ENCODE measurements at places on chromosomes 6 and 20.
A peak's percentile ranks its signal among the peaks of the same experiment; 100 is the strongest.

GRCh38 chr6:24251339-24251738 is 106.5 kb downstream of the DCDC2 start:
- no peak for DNase-seq

DNA sequence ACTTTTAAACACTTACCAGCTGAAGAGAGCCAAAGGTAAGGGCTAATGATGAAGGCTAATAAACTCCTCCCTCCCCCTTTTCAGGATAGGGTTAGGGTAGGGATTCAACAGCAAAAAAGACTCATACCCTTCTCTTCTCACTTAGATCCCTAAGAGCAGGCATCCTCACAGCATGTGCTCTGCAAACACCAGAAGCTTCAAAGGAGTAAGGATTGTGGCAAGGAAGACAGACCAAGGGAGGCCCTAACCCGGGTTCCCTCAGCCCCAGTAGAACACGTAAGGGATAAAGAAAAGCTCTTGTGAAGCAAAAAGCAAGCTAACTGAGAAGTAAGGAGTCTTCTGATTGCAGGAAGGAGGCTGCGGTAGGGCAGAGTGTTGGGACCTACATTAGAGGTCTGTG is 11.6 kb downstream of the MAP3K7 start:
- DNase-seq: no peak

- DNase-seq: no peak
Observed at GRCh38 chr20:57695012-57695411, 14.8 kb downstream of the PMEPA1 start.

- no peak for DNase-seq
Observed at GRCh38 chr20:61629602-61630390, 377.7 kb downstream of the CDH4 start.

GRCh38 chr6:46969206-46969605 is 47.5 kb upstream of the ADGRF5 start:
- no peak for DNase-seq

- peak; percentile 20 for DNase-seq
Observed at GRCh38 chr20:35511814-35512420, 17.5 kb downstream of the C20orf173 start.

DNA sequence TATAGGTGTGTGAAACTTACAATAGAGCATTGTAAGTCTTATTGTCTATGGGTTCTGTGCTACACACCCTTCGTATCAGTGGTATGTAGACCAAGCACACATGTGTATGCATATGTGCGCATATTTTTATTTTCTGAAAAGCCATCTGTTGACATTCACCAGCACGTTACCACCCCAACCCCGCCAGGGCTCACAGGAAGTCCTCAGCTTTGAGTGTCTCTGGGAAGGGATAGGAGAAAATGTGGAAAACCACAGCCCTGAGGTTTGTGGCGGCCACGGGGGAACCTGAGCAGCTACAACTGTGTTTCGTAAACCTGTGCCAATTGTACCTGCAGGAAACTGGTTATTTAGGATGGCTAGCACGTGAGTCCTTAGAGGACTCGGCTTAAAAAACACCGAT is 123.3 kb upstream of the PHACTR3 start:
- DNase-seq: no peak

GRCh38 chr20:58577871-58578598 is 62.8 kb upstream of the APCDD1L start:
- DNase-seq: no peak

- DNase-seq: peak; percentile 40
Observed at GRCh38 chr20:41316602-41317545, 657 bp downstream of the ZHX3 start.

DNA sequence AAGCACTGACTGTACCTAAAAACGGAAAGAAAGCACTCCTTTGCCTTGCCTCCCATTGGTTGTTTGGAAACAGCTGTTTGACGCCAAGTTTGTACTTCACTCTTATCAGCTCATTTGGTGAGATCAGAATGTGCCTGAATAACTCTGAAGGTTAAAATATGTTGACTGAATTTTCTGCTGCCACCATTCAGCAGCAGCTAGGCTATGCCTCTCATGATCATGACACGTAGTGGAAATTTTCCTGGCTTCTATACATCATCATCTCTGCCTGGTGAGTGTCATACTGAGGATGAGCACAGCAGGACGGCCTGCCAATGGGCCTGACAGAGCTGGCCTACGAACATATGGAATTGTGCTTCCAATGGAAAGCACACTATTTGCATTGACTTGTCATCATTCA is 704.9 kb upstream of the CITED2 start:
- DNase-seq: no peak

- no peak for DNase-seq
Observed at GRCh38 chr6:28215425-28215824, 9.7 kb upstream of the ZSCAN9 start.

GRCh38 chr20:63854069-63854765 is 7.1 kb upstream of the ABHD16B start:
- DNase-seq: peak; percentile 32

DNA sequence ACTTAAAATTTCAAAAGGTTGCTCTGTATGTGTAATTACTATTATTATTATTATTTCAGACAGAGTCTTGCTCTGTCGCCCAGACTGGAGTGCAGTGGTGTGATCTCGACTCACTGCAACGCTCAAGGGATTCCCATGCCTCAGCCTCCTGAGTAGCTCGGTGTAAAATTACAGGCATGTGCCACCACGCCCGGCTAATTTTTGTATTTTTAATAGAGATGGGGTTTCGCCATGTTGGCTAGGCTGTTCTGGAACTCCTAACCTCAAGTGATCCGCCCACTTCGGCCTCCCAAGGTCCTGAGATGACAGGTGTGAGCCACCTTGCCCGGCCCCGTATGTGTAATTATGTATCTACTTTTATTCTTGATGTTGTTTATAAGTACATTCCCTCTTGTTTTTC is 65.3 kb upstream of the ZNF217 start:
- no peak for DNase-seq

- DNase-seq: no peak
Observed at GRCh38 chr6:56393615-56394612, 146.5 kb upstream of the COL21A1 start.

- DNase-seq: no peak
Observed at GRCh38 chr6:79796197-79796596, 151.2 kb downstream of the ELOVL4 start.

DNA sequence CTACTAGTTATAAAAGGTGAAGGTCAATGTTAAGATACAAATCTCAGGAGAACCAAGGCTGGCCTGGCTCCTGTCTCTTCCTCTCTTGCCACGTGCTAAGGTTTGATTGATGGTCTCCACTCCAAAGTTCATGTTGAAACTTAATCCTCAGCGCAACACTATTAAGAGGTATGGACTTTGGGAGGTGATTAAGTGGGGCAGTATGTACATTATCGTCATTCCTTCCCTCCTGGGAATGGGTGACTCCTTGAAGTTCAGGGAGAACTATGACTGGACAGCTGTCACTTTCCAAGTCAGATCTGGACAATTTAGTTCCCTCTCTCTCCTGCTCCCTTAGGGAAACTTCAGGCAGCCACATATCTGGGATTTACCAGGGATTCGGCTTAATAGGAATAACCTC is 50.5 kb downstream of the KCNK5 start:
- no peak for DNase-seq

- DNase-seq: no peak
Observed at GRCh38 chr6:52388790-52389189, 26.8 kb downstream of the PAQR8 start.

- DNase-seq: peak; percentile 87
Observed at GRCh38 chr6:149723771-149724417, 6.0 kb upstream of the LATS1 start.

GRCh38 chr6:2140438-2141128 is 104.8 kb downstream of the GMDS start:
- DNase-seq: no peak

DNA sequence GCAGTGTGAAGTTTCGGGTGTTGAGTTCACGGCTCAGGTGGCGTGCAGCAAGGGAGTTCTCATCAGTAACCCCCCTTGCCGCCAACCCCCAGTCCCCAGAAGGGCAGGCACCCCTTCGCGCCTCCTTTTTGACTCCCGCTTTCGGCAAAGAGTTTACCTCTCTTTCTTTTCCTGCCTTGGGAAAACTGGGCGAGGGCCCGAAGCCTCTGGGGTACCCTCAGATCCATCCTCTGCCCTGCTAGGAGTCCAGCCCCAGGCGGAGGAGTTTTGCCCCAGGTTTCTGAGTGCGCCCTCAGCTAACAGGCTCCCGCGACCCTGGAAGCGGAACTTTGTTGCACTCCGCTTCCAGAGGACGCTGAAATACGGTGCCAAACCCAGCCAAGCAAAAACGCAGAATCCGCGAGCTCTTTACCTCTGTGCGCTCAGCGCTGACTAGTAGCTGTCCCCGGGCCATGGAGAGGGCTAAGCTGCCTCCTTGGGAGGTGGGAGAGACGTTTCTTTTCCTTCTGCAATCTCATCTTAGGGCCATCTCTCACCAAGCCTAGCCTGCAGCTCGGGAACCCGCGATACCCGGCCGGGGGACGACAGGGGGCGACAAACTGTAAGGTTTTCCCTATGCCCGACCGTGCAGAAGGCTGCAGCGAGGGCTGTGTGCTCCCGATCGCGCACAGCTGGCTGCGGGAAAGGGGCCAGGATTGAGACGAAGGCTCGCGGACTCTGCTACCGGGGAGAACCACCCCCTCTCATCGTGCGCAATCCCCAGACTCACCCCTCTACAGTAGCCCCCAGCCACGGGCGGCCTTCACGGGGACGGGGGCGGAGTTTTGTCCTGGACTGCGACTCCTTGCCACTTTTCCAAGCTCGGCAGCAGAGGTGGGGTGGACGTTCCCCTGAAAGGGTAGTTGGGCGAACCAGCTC is 2.7 kb upstream of the PAX1 start:
- DNase-seq: no peak

DNA sequence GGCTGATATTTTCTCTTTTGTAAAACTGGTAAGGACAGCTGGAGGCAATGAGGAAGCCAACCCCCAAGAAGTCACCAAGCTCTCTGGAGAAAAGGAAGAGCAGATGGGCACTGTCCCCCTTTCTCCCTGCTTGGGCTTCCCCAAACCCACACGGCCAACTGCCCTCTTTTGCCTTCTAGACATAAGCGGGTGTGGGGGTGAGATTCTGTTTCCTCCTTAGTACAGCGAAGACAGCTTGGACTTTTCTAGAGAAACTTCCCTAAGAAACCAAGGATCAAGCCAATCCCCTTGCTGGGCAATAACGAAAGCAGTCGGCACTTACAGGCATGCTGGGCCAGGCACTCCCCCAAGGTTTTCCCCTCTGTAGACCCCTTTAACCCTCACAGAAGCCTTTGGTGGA is 110.3 kb downstream of the CDC5L start:
- no peak for DNase-seq

DNA sequence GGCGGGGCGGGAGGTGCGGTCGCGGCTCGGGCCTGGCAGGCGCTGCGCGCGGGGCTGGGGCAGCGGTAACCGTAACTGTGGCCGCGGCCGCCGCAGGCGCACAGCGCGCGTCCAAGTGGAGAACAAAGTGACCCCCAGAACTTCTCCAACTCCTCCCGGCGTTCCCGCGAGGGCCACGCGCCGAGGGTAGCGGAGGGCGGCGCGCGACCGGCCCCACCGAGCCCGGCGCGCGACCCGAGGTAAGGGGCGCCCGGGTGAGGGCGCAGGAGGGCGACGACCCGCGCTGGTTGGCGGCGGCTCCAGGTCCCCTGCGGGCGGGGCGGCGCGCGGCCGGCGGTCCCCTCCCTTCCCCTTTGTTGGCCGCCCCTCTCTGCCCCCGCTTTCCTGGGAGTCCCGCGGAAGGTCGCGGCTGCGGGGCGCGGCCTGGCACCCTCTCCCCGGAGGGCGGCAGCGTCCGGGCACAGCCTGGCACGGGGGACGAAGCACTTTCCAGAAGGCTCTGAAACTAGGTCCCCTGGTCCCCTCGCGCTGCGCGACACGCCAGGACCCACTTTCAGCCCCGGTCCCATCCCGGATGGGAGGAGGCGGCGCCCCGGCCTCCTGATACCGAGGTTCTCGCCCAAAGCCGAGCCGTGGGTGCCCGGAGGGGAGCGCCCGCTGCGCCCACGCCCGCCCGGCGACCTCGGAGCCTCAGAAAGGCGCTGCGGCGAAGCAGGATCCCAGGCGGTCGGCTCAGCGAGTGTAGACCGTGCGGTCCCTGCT is at the start of gene TIAM2:
TSS of gene TIAM2 (plus strand) at position 62 of the 762 bp plus-strand sequence. CDS start 133,909 bp downstream, outside the sequence.
- no peak for DNase-seq

DNA sequence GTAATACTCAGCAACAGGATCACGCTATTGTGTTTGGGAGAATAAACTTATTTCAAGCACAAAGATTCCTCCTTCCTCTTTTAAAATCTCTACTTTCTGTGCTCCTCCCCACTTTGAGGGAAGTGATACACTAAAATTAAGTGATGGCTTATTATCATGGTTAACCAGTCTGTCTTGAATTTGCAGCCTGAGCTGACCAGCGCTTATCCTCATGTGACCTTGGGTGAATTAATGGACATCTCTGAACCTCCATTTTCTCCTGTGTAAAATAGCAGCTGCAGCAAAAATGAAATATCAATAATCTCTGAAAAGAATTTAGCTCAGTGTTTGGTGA is 222.6 kb downstream of the BCAS1 start:
- peak; percentile 22 for DNase-seq

GRCh38 chr6:40710626-40711330 is 123.6 kb upstream of the LRFN2 start:
- DNase-seq: no peak

DNA sequence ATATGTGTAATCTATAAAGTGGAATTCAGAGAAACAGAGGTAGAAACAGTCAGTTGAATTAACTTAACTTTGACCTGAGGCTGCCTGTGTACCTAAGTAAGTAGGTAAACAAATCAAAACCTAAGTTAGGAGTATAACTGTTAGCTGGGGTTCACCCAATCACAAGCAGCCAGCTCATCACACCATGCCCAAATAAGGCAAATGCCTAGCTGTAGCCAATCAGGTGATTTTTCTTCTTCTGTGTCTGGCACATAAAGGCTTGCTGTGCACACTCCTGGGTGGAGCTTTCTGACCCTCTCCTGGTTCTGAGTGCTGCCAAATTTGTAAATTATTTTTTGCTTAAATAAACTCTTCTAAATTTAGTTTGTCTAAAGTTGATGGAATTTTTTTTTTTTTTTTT is 54.7 kb upstream of the TRIM39 start:
- DNase-seq: no peak

- no peak for DNase-seq
Observed at GRCh38 chr20:35756404-35756803, 14.3 kb upstream of the RBM39 start.

- no peak for DNase-seq
Observed at GRCh38 chr6:111551521-111552231, 54.0 kb downstream of the TRAF3IP2 start.

GRCh38 chr20:58023781-58024180 is 204.7 kb downstream of the ANKRD60 start:
- no peak for DNase-seq

- DNase-seq: peak; percentile 67
Observed at GRCh38 chr6:152952866-152953509, 29.9 kb downstream of the FBXO5 start.

GRCh38 chr6:146949425-146949824 is 254.8 kb upstream of the STXBP5 start:
- DNase-seq: no peak

DNA sequence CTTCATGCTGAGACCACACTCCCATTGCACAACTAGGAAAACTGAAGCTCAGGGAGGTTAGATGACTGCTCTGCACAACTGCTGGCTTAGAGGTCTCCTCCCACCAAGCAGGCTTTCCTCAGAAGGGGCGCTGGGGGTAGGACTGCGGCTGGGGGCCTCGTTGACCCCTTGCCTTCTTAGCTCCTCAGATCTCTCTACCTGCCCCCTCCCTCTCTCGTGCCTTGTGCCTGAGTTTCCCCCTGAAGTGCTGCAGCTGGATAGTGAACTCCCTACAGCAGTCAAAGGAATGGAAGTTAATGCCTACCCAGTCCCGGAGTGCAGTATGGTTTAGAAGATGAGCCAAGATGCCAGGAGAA is 149.8 kb downstream of the GRM4 start:
- no peak for DNase-seq

GRCh38 chr20:2688041-2688591 is 4.5 kb upstream of the EBF4 start:
- DNase-seq: peak; percentile 86

GRCh38 chr6:108027594-108027993 is 46.9 kb downstream of the OSTM1 start:
- no peak for DNase-seq
